NCI-H774 (cell line): ENCODE measurements at places on chromosomes 3 and 15.

DNA sequence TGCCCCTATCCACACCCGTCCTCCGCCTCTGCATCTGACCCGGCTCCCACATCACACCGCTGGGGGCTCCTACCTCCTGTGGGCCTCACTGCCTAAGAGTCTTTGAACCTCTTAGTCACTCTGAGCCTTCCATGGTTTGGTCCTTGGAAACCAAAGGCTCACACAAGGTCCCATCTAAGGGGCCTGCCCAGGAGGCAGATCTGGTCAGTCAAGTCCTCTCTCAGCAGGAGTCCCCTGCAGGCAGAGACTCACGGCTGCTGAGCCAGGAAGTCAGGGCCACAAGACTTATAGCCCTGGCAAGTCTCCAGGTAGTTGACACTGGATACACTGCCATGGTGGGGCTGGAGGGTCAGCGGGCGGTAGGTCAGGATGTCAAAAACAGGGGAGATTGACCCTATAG is 31.2 kb upstream of the ALDH1L1 start:
- no peak for DNase-seq

DNA sequence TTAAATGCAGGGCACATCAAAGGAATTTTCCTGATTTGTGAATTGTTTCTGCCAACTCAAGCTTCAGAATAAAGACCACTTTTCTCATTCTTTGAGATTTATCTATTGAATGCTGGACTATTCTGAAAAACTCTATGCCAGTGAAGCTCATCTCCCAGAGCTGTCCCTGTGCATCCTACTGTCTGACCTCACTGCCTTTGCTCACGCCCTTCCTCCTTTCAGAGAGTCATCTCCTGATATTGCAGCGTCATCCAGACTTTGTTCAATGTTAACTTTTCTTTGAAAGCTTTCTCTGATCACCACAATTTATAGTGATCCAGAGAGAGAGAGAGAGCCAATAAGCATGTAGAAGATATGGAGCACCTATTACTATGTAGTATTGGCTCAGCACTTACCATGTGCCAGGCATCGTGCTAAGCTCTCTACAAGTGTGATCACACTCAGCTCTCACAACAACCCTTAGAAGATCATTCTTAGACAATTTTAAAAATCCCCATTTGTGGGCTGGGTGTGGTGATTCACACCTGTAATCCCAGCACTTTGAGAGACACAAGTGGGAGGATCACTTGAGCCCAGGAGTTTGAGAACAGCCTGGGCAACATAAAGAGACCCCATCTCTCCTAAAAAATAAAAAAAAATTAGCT is 30.2 kb upstream of the TLE3 start:
- DNase-seq, result no peak

DNA sequence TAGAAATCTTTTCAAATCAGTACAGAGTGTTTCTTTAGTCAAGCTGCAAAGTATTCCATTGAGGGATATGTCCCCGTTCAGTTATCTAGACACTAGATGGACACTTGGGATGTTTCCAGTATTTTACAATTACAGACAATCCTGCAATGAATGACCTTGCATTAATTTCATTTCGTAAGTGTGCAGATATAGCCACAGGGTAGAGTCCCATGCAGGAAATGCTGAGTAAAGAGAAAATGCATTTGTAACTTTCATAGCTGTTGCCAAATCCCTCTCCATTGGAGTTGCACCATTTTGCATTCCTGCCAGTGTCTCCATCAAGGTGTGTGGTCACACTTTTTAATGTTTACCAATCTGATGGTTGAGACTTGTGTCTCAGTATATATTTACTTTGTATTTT is 92.5 kb downstream of the LIPC start:
- no peak for DNase-seq

- no peak for DNase-seq
Measured at GRCh38 chr3:141111364-141112155, 60.4 kb downstream of the SPSB4 start.

- DNase-seq, result no peak
Measured at GRCh38 chr15:97092656-97093055, 762.2 kb downstream of the NR2F2 start.

GRCh38 chr3:139930211-139930610 is 4.8 kb upstream of the CLSTN2 start:
- DNase-seq, result no peak

GRCh38 chr15:40081691-40082194 is 26.9 kb downstream of the BMF start:
- no peak for DNase-seq

- no peak for DNase-seq
Measured at GRCh38 chr15:77529394-77530159, 103.1 kb downstream of the LINGO1 start.

GRCh38 chr3:16430717-16431630 is 82.5 kb downstream of the RFTN1 start:
- no peak for DNase-seq

DNA sequence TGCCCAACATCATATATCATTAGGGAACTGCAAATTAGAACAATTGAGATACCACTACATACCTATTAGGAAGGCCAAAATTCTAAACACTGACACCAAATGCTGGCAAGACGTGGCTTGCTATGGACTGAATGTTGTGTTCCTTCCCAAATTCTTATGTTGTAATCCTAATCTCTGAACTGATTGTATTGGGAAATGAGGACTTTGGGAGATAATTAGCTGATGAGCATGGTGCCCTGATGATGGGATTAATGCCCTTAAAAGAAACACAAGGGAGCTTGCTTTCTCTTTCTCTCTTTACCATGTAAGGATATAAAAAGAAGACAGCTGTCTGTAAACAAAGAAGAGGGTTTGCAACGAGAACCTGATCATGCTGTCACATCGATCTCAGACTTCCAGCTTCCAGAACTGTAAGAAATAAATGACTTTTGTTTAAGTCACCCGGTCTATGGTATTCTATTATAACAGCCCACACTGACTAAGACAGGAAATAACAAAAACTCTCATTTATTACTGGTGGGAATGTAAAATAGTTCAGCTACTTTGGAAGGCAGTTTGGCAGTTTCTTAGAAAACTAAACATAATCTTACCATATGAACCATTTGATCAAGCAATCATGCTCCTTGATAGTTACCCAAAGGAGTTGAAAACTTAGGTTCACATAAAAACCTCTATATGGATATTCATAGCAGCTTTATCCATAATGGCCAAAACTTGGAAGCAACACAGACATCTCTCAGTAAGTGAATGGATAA is 458.3 kb upstream of the CBLB start:
- no peak for DNase-seq

DNA sequence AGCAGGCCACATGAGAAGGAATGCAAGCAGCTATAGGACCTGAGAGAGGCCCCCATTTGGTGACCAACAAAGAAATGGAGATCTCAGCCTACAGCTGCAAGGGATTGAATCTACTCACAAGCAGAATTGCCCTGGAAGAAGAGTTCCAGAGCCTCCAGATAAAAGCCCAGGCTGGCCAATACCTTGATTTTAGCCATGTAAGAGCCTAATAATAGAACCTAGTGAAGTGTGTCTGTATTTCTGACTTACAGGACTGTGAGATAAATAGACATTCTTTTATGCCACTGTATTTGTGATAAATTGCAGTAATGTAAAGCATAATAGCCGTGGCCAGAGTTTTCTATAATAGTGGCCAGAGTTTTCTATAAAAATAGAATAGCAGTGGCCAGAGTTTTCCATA is 254.6 kb downstream of the PYDC2 start:
- DNase-seq, result no peak

DNA sequence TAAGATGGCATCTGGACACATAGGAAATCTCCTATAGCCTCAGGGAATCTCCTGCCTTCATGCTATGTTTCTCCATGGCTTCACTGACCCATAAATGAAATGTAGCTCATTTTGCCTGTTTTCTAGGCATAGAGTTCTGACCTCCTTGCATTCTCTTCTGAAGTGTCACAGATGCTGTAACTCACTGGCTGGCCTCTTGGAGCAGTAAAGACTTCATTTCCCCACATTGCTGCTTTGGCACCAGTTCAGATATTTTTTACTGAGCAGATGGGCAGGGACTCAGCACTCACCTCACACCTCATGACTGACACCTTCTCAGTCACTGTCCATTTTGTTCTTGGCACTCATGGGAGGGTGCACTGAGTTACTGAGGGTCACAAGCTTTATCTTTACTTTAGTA is 286.7 kb upstream of the TGFBR2 start:
- no peak for DNase-seq

DNA sequence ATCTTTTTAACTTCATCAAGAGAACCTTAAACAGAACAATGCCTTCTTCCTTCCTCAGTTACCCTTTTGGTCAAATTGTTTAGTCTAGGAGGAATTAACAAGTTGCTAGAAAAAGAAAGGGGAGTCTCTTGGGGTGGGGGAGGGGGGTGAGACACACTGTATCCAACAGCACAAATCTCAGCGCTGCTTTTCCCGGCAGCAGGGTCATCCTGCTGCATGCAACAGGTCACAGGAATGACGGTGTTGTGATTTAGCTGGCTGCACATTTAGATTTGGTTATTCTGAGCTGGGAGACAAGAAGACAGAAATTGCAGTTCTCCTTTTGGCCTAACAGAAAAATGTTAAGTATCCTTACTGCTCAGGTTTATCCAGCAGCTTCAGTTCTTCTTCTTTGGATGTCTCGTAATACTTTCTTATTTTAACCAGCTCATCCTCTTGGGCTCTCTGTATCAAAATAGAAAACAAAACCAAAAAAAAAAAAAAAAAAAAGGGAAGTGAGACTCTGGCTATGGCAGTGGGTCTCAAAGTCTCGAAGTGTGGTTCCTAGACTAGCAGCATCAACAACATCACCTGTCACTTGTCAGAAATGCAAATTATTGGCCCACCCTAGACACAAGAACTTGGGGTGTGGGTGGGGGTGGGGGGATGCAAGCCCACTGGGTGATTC is 190.5 kb downstream of the GREM1 start:
- DNase-seq, result no peak

DNA sequence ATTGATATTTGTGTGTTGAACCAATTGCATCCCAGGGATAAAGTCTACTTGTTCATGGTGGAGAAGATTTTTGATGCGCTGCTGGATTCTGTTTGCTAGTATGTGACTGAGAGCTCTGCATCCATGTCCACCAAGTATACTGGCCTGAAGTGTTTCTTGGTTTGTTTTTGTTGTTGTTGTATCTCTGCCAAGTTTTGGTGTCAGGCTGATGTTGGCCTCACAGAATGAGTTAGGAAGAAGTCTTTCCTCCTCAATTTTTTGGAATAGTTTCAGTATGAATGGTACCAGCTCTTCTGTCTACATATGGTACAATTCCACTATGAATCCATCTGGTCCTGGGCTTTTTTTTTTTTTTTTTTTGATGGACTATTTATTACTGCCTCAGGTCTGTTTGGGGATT is 50.9 kb upstream of the OSTN start:
- no peak for DNase-seq

DNA sequence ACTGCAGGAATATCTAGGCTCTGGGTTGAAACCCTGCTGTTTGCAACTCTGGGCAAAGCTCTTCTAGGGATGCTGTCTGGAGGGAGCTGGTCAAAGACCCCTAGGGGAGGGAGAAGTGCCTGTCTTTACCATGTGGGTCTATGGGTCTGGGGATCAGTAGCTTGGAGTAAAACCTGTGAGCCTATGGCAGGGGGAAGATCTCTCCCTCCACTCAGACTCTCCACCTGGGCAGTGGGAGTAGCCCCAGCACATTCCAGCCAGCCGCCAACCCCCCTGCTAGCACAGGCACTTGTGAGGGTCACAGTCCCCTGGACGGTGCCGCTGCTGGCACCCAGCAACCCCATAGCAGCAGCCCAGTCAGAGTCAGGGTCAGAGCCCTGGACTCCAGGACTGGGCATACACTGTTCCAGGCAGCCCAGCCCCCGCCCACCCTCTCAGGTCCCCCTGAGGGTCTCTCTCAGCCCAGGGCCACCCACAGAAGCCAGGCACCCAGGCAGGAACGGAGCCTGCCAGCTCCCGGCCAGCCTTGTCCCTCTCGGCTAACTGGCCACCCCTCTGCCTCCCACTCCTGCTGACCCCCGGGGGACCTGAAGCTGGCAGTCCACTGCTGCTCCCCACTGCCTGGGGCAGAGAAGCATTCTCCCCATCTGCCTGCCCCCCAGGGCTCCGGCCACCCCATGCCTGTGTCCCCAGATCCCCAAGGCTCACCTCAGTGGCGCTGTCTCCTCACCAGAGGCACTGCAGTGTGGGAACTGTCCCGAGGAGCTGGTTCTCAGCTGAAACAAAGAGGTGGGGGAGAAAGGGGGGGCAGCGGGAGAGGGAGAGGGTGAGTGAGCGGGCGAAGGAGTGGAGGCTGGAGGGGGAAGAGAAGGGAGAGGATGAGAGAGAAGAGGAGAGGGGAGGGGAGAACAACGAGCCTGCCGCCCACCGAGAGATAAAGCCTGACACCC is 10.8 kb downstream of the GLYCTK start:
- no peak for DNase-seq

- no peak for DNase-seq
Measured at GRCh38 chr15:80403712-80404056, 498 bp upstream of the ARNT2 start.

DNA sequence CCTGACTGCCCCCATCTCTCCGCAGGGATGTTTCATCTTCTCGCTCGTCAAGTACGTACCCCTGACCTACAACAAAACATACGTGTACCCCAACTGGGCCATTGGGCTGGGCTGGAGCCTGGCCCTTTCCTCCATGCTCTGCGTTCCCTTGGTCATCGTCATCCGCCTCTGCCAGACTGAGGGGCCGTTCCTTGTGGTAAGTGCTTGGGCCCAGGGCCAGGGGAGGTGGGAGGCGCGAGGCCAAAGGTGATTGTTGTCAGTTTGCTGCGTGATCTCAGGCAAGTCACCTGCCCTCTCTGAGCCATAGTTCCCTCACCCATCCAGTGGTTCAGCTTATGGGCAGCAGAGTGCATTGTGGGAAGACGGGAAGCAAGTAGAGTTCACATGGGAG is 58.5 kb downstream of the GRIP2 start:
- DNase-seq, result no peak

- no peak for DNase-seq
Measured at GRCh38 chr3:124772081-124772831, 42.0 kb downstream of the UMPS start.

DNA sequence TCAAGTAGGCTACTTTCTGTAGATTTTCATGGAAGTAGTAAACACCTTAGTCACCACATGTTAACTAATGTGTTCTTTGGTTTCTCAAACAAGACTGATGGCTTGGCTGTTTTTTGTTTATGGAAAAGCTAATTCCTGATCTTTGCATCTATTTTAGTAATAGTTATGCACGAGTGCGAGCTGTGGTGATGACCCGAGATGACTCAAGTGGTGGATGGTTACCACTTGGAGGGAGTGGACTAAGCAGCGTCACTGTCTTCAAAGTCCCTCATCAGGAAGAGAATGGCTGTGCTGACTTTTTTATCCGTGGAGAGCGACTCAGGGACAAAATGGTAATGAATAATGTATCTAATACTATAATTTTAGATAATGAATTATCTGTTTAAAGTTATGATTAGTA is 46.6 kb downstream of the SPRED1 start:
- no peak for DNase-seq

GRCh38 chr3:103712320-103713008 is 1277.6 kb downstream of the ZPLD1 start:
- DNase-seq, result no peak
